Midbrain (tissue), 1 donor: ENCODE measurements at places on chromosomes 4 and X.

- DNase-seq: no peak
Observed at GRCh38 chrX:104428231-104428630, 137.8 kb upstream of the IL1RAPL2 start.

- DNase-seq: no peak
Observed at GRCh38 chrX:47645530-47645929, 4.8 kb downstream of the ELK1 start.

DNA sequence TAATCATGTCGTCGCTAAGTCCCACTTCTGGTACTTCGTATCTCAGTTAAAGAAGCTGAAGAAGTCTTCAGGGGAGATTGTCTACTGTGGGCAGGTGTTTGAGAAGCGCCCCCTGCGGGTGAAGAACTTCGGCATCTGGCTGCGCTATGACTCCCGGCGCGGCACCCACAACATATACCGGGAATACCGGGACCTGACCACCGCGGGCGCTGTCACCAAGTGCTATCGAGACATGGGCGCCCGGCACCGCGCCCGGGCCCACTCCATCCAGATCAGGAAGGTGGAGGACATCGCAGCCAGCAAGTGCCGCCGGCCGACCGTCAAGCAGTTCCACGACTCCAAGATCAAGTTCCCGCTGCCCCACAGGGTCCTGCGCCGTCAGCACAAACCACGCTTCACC, 11.3 kb downstream of the PNCK start:
- DNase-seq: peak; percentile 15

- DNase-seq: no peak
Observed at GRCh38 chr4:74279716-74280115, 28.6 kb upstream of the EPGN start.

GRCh38 chrX:151753313-151754046, 18.9 kb downstream of the CNGA2 start:
- peak; percentile 25 for DNase-seq

DNA sequence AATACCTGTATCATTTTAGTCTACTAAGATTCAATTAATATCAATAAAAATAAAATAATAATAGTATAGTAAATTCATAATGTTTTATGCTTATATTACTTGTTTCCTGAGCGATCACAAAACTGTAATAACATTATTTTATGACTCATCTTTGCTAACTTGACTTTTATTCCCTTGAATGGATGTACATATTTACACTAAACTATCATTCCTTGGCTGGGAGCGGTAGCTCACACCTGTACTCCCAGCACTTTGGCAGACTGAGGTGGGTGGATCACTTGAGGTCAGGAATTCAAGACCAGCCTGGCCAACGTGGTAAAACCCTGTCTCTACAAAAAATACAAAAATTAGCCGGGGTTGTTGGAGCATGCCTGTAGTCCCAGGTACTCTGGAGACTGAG, 104.0 kb upstream of the SLC34A2 start:
- no peak for DNase-seq

DNA sequence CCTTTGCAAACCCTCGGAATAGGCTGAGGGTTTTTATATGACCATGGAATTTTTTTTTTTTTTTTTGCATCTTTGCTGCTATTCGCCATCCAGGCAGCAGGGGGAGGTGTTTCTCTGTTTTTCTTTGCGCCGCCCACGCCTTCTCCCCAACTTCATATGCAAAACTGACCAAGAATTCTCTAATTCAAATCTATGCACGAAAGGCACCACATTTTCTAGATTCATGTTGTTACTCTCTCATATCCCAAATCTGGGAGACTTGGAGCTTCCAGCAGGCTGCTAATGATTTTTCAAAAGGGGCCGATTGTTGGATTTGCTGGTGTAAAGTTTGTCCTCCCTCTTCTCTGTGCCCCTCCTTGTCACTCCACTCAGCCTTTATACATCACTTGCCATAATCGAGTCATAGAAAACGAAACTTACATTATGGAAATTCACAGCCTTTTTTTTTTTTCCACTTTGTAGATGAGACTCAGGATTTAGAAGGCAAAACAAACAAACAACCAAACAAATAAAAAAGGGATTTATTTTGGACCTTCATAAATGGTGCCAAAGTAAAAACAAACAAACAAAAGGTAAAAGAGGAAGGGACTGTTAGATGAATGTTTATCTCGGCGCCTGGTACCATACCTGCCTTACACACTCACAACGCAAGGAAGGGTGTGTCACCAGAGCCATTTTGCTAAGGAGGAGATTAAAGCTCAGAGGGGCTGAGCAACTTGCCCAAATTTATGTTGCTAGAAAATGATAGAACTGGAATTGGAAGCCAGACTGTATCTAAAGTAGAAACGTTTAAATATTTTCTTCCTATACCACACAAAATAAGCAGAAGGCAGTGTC, 29.3 kb upstream of the BOD1L1 start:
- DNase-seq: peak; percentile 60

- DNase-seq: no peak
Observed at GRCh38 chrX:29834311-29834710, 381.1 kb upstream of the MAGEB2 start.

- DNase-seq: no peak
Observed at GRCh38 chr4:18934197-18934596, 912.6 kb upstream of the LCORL start.

DNA sequence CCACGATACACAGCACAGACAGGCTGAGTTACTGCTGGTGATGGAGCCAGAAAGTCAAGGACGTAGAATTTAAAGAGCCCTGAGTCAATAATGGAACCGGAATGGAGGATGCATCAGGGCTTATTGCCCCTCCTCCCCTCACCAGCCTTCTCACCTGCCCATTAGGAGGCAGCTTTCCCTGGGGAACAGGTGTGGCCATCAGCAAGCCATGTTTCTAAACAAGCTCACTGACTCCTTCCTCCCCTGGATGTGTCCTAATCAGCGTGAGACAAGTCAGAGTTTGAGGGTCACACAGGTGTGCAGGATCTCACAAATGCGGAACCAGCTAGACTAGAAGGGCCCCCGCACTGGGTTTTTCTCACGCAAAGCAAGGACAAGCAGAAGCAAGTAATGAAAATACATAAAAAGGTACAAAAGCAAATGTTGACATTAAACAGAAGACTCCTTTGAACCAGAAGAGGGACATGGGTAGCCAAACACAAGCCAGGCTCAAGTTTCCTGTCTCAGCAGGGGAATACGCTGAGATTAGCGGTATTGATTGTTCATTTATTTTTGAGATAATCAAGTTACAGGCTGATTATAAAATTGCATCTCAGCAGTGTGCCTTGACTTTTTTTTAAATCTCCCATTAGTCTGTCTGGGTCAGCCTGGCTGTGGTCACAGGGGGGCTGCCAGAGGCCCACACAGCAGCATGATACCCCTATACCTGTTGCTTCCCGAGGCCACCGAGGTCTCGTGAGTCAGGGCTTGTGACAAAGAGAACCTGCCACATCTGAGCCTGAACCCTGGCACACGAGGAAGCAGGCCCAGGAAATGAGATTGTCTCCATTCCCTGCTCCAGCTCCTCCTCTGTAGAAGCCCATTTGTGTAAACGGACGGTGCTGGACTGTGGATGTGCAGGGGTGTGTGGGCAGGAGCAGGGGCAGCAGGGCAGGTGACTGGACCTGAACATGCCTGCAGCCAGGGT, 37.4 kb downstream of the CCKAR start:
- no peak for DNase-seq

DNA sequence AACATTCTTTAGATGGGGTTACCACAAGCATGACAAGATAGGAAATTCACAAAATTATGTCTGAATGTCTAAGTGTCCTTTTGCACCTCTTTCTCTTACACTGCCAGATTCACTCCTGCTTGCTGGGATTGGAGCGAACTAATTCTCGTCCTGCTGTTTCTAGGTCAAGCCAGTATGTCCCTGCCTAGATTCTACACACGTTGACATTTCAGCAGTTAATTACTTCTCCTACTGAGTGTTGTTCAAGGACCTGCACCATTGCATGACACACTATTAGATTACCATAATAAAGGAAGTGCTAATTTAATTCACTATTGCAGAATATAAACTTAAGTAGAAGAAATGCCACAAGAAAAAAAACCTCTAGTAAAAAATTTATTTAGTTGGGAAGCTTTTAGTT, 1911.7 kb downstream of the PCDH7 start:
- no peak for DNase-seq

GRCh38 chrX:134646691-134647090, 11.6 kb downstream of the PLAC1 start:
- DNase-seq: no peak

GRCh38 chr4:6416518-6417286, 55.7 kb downstream of the PPP2R2C start:
- peak; percentile 54 for DNase-seq

DNA sequence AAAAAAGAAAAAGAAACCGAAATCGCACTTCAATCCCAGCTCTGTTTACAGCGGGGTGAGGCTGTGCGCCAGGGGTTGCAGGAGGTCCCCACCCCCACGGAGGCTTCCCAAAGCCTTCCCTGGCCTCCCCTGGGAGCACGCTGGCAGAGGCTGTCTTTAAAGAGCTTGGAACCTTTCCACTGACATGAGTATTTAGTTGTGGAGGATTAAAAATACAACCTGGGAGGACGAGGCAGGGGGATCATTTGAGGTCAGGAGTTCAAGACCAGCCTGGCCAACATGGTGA, 69.1 kb downstream of the PPP2R2C start:
- no peak for DNase-seq

GRCh38 chr4:46442963-46443362, 53.0 kb upstream of the GABRA2 start:
- no peak for DNase-seq

- DNase-seq: no peak
Observed at GRCh38 chrX:20140420-20140819, 1.2 kb downstream of the EIF1AX start.

DNA sequence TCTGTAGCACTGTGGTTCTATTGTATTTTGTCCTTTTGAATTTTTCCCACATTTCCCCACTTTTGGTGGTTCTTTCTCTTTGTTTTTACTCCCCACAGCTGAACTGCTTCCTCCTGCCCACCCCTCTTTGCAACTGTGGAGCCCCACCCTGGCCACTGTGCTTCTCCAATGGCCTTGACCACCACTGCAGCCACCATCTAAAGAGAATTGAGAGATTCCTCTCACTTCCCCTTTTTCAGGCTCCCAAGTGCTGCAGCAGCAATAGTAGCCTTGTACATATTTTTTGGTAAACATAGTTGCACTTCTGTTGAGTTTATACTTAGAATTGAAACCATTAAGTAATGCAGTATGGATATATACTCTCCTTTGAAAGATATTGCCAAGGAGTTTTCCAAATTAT, 51.3 kb upstream of the FRMPD3 start:
- no peak for DNase-seq

- no peak for DNase-seq
Observed at GRCh38 chrX:69305333-69306062, 140.2 kb upstream of the PJA1 start.

GRCh38 chr4:23390246-23390645, 499.6 kb downstream of the PPARGC1A start:
- DNase-seq: no peak

DNA sequence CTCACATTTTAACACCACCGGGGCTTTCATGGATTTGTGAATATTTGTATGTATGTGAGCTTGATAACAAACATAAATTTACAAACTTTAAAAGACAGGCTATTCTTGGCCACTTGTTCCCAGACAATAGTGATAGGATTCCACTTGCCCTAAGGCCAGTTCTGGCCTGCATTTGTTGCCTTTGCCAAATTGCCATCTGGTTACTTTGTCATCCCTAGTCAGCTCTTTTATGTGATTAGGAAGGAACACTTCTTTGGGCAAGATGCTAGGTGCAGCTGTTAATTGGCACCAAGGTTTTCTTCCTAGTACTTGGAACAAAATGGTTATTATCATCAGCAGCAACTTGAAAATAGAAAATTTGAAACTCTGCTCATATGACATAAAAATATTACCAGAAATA, 63.3 kb downstream of the CCSER1 start:
- no peak for DNase-seq

- no peak for DNase-seq
Observed at GRCh38 chrX:25754399-25754798, 383.7 kb upstream of the MAGEB18 start.

- no peak for DNase-seq
Observed at GRCh38 chr4:1491328-1492141, 85.3 kb upstream of the NKX1-1 start.

GRCh38 chr4:140374130-140374477, 658 bp downstream of the SCOC start:
- DNase-seq: no peak

- DNase-seq: no peak
Observed at GRCh38 chr4:77525538-77525937, 80.1 kb upstream of the CXCL13 start.

DNA sequence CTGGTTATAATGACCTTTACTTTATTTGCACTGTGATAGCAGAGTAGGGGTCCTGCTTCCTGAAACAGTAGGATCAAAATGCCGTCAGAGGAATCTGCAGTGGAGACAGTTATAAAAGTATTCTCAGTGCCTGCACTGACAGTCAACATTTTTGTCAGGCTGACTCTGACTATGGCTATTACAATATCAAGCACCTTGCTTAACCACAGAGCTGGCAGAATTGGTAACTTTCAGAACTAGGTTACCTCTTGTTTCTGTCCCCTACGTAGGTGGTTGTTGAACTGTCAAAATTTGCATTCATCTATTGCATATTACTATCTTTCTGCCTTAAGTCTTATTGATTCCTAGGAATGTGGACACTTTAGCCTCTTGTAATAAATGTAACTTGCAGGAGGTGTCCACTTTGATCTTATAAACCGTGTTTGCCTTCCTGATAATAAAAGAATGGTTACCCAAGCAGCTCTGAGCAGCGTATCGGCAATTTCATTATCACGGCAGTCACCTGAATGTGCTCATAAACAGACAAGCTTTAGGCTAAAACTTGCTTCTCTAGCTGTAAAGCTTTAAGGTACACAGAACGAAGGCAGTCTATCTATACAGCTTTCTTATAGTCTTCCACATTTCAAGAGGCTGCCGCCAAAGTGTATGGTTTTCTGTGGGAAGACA, 353.0 kb upstream of the GALNT7 start:
- DNase-seq: no peak

DNA sequence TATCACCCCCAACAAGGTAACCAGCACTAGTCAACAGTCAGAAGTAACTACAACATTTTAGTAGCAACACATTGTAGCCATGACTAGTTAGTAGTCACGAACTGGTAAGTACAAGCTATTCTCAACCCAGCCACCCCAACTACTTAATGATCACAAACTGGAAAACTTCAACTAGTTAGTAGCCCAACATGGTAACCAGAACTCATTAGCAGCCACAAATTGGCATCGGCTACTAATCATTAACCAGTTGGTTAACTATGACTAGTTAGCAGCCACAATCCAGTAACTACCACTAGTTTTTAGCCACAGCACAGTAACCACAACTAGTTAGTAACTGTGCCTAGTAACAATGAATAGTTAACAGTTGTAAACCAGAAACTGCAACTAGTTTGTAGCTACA, 385.1 kb upstream of the CXorf51B start:
- no peak for DNase-seq

- no peak for DNase-seq
Observed at GRCh38 chr4:27844376-27844775, 983.7 kb downstream of the STIM2 start.

GRCh38 chrX:78653118-78653822, 5.9 kb downstream of the RTL3 start:
- DNase-seq: no peak

DNA sequence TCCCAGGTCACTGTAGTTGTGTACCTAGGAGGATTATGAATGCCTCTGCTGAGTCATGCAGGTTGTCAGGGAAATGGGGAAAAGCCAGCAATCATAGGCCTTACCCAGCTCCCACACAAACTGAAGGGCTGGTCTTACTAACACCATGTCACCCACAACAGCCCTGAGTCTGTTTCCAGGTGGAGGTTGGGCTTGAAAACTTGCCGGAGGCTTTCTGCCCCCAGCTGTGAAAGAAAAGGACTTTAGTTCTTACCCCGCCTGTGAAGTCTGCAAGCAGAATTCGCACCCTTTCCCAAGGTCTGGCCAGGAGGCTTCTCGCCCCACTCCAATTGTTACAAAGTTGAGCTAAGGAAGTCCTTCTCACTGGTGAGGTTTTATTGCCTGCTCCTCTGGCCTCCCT, 143.9 kb downstream of the RPS6KA6 start:
- no peak for DNase-seq
